ENCODE measurements at places on chromosomes 6 and 20.

DNA sequence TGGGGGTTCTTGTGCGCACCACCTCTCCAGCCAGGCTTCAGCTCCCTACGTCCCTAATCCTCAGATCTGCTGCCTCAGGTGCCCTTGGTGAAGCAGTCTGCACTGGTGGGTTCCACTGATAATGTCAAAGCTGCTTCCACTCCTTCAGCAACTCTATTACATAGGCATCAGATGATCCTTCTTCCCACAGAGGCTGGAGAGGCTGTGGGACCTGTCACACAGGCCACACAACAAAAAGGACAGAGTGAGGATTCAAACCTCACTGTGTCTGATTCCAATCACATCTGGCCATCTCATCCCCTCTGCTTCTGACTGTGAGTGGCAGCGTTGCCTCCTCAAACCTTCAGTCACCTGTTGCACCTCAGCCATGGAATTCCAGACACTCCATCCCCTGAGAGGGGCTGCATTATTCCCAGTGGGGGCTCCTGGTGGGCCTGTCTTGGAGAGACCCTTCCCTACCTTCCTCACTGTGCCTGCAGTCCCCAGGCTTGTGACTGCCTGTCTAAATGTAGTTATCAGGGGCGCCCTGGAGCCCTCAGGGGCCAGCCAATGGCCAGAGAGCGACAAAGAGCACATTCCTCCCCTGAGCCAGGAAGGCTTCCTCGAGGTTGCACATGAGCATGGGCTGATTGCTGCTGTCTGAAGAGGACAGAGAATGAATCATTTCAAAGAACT lies 211.4 kb upstream of the ECI2 start:
- peak; percentile 20 for DNase-seq

- no peak for DNase-seq
Measured at GRCh38 chr20:40488401-40488800, 200.6 kb downstream of the MAFB start.

DNA sequence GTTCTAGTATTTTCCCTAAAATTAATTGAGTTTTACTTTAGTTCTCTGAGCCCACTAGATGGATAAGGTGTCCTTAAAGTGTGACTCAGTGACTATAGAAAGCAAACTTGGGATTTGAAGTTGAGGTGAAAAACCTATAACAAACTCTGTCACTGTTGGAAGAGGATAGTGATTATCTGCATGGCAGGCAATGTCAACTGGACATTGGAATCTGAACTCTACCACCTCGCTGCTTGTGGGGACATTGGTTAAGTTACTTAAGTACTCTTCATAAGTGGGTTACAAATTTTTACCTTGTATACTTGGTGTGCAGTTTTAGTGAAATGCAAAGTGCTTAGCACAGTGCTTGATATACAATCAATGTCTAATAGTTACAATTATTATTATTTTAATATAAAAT lies 87.9 kb upstream of the B3GAT2 start:
- no peak for DNase-seq

GRCh38 chr6:680666-681340 lies 12.1 kb downstream of the EXOC2 start:
- no peak for DNase-seq

GRCh38 chr20:61600016-61600415 lies 348.0 kb downstream of the CDH4 start:
- no peak for DNase-seq

GRCh38 chr6:168032005-168032760 lies 34.7 kb downstream of the KIF25 start:
- DNase-seq = no peak

Data from D341Med (cell line).